ENCODE measurements at places on chromosomes 16 and 17.

GRCh38 chr17:30981531-30982519 is 11.0 kb downstream of the RNF135 start:
- DNase-seq = no peak

GRCh38 chr16:88292007-88292970 is 90.5 kb upstream of the ZNF469 start:
- DNase-seq = no peak

- DNase-seq = no peak
Measured at GRCh38 chr17:33080091-33080490, 88.4 kb downstream of the SPACA3 start.

DNA sequence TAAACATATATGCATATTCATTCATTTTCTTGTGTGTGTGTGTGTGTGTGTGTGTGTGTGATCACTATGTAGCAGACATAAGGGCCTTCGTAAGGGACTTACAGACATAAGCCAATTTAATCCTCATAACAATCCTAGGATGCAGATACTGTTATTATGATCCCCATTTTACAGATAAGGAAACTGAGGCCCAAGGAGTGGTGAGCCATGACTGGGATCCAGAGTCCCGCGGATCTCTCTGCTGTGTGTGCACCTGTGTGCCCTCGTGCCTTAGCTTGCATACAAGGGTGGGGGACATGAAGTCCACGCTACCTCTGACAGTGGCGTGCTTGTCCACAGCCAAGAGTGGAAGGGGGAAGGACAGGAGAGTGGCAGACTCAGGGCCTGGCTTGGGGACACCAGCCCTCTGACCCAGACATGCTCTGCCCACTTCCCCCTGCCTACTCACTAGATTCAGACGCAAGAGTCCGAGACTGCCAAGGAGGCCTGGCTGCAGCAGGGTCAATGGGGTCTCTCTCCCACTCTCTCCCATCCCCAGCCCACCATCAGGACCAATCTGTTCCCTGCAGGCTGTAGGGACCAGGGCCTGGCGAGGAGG is 9.8 kb upstream of the SMTNL2 start:
- DNase-seq = no peak

DNA sequence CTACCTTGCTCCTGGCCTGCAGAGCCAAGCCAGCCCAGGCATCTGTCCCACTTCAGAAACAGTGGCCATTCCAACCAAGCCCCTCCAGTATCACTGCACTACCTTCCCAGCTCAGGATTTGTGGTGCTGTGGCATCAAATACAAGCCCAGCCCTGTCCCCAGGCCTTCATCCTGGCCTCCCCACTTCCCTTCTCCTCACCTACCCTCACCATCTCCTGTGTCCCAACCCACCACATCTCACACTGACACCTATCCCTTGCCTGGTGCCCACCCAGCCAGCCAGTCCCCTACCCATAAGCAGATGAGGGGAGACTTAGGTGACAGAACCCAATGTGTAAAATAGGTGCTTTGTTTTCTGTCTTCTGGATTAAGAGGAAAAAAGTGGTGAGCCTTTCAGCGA is 66.0 kb upstream of the CDH5 start:
- no peak for DNase-seq

GRCh38 chr17:63024716-63025115 is 58.7 kb downstream of the TANC2 start:
- no peak for DNase-seq

GRCh38 chr17:74592087-74592990 is at the start of gene CD300LD:
Gene CD300LD, minus strand, starts transcription at chr17:74592283. Its CDS starts 81 bp downstream, at chr17:74592202.
- no peak for DNase-seq

All from cardiac muscle cell (in vitro differentiated cells and primary cell).